CD14-positive monocyte (primary cell): ENCODE measurements at places on chromosomes 2 and 18. TPM values are rescaled to one million over a fixed set of nuclear protein-coding genes. Genes with fewer than 3 reads are reported as not detected.

PROKR1 gene
- polyA plus RNA-seq: 0.01 TPM in 1 of 2 replicates, not detected in the other

KCNIP3 gene
- not detected for polyA plus RNA-seq

RIT2 gene
- not detected in 2 replicates for polyA plus RNA-seq

NEU4 gene
- polyA plus RNA-seq: 0.26 TPM

WDR33 gene
- polyA plus RNA-seq: 12.5 TPM

SLC20A1 gene
- 16.1 TPM for polyA plus RNA-seq
